Fibroblast of lung (primary cell): ENCODE measurements at places on chromosomes 12 and 14. TPM values are rescaled to one million over a fixed set of nuclear protein-coding genes. Genes with fewer than 3 reads are reported as not detected.

IKZF4 gene
- total RNA-seq = 0.51 and 2.0 TPM in 2 replicates

DPF3 gene
- 3.6 and 13.7 TPM in 2 replicates for total RNA-seq

- DNase-seq = no peak
- peaks cover 3% of the 10 kb centered on the region for H3K36me3 ChIP-seq
- no peak overlapping the region for H3K4me3 ChIP-seq
- no peaks in the 10 kb centered on the region for H3K27me3 ChIP-seq
These were observed 100.1 kb downstream of the PPP1R12A start for GRCh38 chr12:79834712-79835376.

- H3K36me3 ChIP-seq = no peaks in the 10 kb centered on the region
- no peak overlapping the region for H3K4me3 ChIP-seq
- H3K27me3 ChIP-seq = no peaks in the 10 kb centered on the region
These were observed 27.8 kb downstream of the CLIP1 start for GRCh38 chr12:122394626-122395194.

DNA sequence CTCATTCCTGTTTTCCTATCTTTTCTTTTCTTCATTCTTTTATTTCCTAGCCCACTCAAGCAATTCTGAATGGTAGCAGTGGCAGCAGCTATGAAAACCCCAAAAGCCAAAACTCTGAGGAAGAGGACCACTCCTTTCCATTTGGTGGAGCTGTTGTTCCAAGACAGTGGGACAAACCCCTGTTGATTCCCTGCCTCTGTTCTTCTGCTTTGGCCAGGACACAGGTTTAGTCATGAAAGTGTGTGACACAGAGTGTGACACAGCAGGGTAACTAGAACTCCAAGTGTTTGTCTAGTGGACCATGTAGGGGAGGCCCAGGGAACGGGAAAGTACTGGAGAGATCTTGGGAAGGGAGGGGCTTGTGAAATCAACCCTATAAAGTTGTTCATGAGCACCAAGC, 71.1 kb downstream of the PTCSC3 start:
- no peak overlapping the region for H3K4me3 ChIP-seq
- H3K4me1 ChIP-seq = no peaks in the 10 kb centered on the region
- no peak overlapping the region for H3K27ac ChIP-seq
- no peaks in the 10 kb centered on the region for H3K36me3 ChIP-seq

DNA sequence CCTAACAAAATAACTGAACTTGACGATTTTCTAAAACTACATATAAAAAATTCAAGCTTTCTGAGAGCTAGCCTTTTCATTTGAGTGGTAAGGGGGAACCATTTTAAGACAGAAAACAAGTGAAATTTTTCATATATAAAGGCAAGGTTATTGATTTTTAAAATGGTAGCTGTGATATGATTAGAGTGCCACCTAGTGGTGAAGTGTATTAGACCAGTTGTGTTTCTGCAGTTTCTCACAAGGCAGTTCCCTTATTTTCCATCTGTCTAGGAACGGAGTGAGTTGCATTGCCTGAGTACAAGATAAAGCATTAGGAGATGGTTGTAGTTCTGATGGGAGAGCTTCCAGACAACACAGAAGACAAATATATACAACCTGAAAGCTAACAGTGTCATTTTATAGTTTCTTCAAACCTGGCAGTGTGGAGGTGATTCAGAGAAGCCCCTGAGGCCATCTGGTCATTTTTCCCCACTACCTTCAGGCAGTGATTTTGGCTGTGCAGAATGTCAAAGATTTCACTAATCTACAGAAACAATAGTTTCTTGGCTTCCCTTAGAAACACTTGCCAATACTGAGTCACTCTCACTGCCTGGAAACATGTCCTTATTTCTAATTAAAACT, 180.8 kb downstream of the C12orf50 start:
- no peaks in the 10 kb centered on the region for H3K4me1 ChIP-seq
- no peaks in the 10 kb centered on the region for H3K36me3 ChIP-seq
- no peak overlapping the region for H3K4me3 ChIP-seq
- peak; percentile 58 for DNase-seq
